IPS DF 6.9 (cell line): ENCODE measurements at places on chromosomes 1 and 21.
A peak's percentile ranks its signal among the peaks of the same experiment; 100 is the strongest.

GRCh38 chr1:159985473-159985872 is 31.4 kb upstream of the SLAMF9 start:
- DNase-seq: no peak

GRCh38 chr21:38938343-38938742 is 132.6 kb downstream of the ETS2 start:
- peak; percentile 16 for DNase-seq

- no peak for DNase-seq
These were observed 2.2 kb downstream of the NUDC start for GRCh38 chr1:26923711-26924110.

DNA sequence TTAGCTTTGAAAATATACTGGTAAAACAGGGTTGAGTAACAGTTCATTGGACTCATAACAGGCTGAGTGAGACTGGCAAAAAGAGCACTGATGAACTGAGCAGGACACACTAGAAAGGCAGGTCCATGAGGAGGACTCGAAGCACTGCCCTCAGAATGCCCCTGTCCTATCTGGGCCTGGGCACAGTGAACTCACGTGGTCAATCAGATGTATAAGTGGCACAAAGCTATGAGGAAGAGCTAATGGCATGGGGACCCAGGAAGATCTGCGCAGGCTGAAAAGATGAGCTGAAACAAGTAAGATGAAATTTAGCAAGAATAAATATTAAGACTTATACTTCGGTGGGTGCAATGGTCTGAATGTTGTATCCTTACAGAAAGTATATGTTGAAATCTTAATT is 9.2 kb upstream of the RGS7 start:
- no peak for DNase-seq

DNA sequence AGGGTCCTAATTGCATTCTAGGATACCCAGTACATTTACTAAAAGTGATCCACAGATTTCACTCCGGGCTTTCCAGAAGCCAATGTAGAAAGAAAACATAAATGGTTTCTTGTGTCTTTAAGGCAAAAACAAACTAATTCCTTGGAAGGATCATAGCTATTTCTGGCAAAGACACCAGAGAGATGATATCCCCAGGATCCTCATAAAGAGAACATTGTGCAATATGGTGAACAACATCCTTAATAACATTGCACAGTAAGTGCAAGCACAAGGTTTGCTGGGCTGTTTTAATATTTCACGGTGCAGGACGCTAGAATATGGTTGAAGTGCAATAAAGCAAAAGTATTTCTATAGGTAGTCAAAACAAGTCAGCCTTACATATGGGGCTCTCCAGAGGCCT is 83.0 kb downstream of the NTPCR start:
- DNase-seq: no peak

DNA sequence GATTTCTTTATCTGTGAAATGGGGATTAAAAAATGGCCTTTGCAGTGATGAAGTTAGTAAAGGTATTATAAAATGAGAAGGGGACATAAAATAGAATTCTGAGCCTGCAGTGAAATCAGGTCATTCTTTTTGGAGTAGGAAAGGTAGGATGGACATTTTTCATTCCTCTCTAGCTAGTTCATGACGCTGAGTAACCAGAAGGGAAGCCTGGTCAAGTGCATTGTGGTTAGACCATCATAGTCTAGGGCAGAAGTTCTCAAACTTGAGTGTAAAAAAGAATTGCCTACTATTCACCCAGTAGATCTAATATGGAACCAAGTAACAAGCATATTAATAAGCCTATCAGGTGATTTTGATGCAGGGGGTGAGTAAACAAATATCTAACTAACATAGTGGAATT is 50.8 kb downstream of the TGFB2 start:
- no peak for DNase-seq

DNA sequence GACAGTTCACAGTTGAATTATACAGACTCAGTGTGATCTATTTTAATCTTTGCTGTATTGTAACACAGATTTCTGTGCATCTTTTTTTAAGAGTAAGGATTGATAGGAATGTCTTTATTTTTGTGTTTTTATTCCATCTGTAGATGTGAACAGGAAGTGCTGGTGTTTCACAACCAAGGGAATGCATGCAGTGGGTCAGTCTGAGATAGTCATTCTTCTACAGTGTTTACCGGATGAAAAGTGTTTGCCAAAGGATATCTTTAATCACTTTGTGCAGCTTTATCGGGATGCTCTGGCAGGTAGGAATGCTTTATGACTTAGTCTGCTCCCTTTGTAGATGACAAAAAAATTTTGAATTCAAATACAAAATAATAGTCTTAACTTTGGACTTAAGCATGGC is 84.5 kb downstream of the CC2D1B start:
- DNase-seq: no peak

DNA sequence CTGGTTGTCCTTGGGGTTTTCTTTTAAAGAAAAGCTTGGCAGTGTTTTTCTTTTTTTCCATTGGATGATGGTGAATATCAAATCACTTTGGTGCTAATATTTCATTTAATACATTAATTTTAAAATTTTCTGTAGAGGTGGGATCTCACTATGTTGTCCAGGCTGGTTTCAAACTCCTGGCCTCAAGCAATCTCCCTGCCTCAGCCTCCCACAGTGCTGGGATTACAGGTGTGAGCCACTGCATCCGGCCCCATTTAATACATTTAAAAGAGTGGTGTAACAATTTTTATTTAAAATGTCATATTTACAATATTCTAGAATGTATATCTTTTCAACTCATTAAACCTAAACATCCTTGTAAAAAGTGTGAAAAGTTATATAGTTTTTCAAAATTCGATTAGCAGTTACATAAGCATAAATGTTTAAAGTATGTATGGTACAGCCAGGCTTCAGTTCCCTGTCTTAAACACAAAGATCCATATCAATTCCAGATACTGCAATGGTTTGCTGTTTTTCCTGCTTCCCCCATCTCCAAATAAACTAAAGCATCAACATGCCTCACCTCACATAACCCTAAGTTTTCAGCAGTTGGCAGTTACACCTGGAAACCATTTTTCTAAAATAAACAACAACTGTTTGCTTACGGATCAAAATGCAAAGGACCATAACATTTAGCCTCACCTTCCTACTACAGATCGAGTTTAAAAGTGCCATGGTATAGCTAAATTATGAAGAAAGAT is 8.9 kb upstream of the LGALS8 start:
- no peak for DNase-seq
